DND-41 (cell line): ENCODE measurements at places on chromosomes 12 and 14.

- no peak overlapping the region for H3K4me3 ChIP-seq
- H3K27ac ChIP-seq = no peak overlapping the region
- H3K27me3 ChIP-seq = no peaks in the 10 kb centered on the region
- H3K4me1 ChIP-seq = no peaks in the 10 kb centered on the region
Measured at GRCh38 chr12:29795715-29796114, 12.0 kb upstream of the TMTC1 start.

DNA sequence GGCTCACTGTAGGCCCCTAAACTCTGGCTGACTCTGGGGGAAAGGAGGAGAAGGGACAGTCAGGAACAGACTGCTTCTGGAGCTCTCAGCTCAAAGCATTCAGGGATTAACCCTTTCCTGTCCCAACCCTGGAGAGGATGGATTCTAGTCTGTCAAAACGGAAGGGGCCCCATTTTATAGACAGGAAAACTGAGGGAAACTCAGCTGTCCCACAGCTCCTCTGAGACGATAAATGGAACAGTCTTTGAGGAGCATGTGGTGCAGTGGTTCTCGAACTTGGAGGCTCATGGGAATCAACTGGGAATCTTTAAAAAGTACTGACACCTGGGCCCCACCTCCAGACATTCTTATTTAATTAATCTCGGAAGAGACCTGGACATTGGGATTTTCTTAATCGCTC is 23.7 kb downstream of the SRRM4 start:
- H3K4me1 ChIP-seq = no peaks in the 10 kb centered on the region
- H3K27ac ChIP-seq = no peak overlapping the region
- H3K36me3 ChIP-seq = no peaks in the 10 kb centered on the region
- DNase-seq = no peak

GRCh38 chr12:131521326-131521725 is 189.6 kb upstream of the SFSWAP start:
- no peak overlapping the region for H3K27ac ChIP-seq
- no peaks in the 10 kb centered on the region for H3K4me1 ChIP-seq
- H3K4me3 ChIP-seq = no peak overlapping the region
- no peaks in the 10 kb centered on the region for H3K36me3 ChIP-seq
- no peak for DNase-seq

GRCh38 chr14:67319142-67319541 is 40.5 kb downstream of the ATP6V1D start:
- no peak for DNase-seq
- no peak overlapping the region for H3K27ac ChIP-seq
- H3K4me3 ChIP-seq = no peak overlapping the region
- H3K36me3 ChIP-seq = peaks cover 35% of the 10 kb centered on the region; the same call in 1 of the 2 replicates
- no peaks in the 10 kb centered on the region for H3K4me1 ChIP-seq

GRCh38 chr14:92684801-92685560 is 63.4 kb downstream of the LGMN start:
- no peaks in the 10 kb centered on the region for H3K36me3 ChIP-seq
- no peak for DNase-seq
- no peaks in the 10 kb centered on the region for H3K27me3 ChIP-seq

DNA sequence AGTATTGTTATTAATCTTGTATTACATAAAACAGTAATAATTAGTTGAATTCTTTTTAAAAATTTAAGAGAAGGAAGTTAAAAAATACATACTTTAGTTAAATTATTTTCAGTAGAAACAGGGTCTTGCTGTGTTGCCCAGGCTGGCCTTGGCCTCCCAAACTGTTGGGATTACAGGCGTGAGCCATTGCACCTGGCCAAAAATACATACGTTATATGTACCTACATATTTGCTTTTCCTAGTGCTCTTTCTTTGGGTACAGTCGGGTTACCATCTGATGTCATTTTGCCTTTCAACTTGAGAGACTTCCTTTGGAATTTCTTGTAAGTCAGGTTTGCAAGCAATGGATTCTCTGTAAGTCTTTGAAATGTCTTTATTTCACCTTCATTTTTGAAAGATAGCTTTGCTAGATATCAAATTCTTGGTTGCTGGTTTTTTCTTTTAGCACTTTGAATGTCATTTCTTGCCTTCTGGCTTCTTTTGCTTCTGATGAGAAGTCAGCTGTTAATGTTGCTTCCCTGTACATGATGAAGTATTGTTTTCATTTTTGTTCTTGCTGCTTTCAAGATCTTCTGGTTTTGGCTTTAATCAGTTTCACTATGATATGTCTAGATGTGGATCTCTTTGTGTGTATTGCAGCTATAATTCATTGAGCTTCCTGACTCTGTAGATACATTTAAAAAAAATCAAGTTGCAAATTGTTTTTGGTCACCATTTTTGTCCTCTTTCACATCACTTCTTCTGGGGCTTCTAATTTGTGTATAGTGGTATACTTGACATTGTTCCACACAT is 84.4 kb downstream of the SPATS2 start:
- no peak overlapping the region for H3K27ac ChIP-seq
- no peak overlapping the region for H3K4me3 ChIP-seq
- H3K4me1 ChIP-seq = no peaks in the 10 kb centered on the region
- no peaks in the 10 kb centered on the region for H3K36me3 ChIP-seq
- no peaks in the 10 kb centered on the region for H3K27me3 ChIP-seq

- no peaks in the 10 kb centered on the region for H3K4me1 ChIP-seq
- no peaks in the 10 kb centered on the region for H3K36me3 ChIP-seq
- H3K27ac ChIP-seq = no peak within 1 kb of the TSS
- DNase-seq = no peak
- H3K27me3 ChIP-seq = peaks cover 16% of the 10 kb centered on the region
Measured at GRCh38 chr12:13044002-13044905, at the start of gene FAM234B. Gene FAM234B, plus strand, starts transcription at chr12:13044381. Its CDS starts 23 bp downstream, at chr12:13044404.

GRCh38 chr14:32201193-32201815 is 541 bp upstream of the RNU6-7 start:
- H3K36me3 ChIP-seq = no peaks in the 10 kb centered on the region
- peak; percentile 51 for DNase-seq
- H3K4me3 ChIP-seq = peak overlapping the region; percentile 32; the same call in 1 of the 2 replicates
- no peak overlapping the region for H3K27ac ChIP-seq
- H3K27me3 ChIP-seq = peaks cover 45% of the 10 kb centered on the region

- no peak overlapping the region for H3K27ac ChIP-seq
- H3K4me1 ChIP-seq = no peaks in the 10 kb centered on the region
- H3K4me3 ChIP-seq = no peak overlapping the region
- DNase-seq = no peak
- H3K27me3 ChIP-seq = peaks cover 10% of the 10 kb centered on the region
Measured at GRCh38 chr14:20934148-20934762, 21.0 kb upstream of the RNASE2 start.

GRCh38 chr12:75631831-75632230 is 120.4 kb upstream of the KRR1 start:
- no peaks in the 10 kb centered on the region for H3K27me3 ChIP-seq
- H3K4me3 ChIP-seq = no peak overlapping the region
- H3K4me1 ChIP-seq = peaks cover 15% of the 10 kb centered on the region
- H3K36me3 ChIP-seq = no peaks in the 10 kb centered on the region
- H3K27ac ChIP-seq = no peak overlapping the region

DNA sequence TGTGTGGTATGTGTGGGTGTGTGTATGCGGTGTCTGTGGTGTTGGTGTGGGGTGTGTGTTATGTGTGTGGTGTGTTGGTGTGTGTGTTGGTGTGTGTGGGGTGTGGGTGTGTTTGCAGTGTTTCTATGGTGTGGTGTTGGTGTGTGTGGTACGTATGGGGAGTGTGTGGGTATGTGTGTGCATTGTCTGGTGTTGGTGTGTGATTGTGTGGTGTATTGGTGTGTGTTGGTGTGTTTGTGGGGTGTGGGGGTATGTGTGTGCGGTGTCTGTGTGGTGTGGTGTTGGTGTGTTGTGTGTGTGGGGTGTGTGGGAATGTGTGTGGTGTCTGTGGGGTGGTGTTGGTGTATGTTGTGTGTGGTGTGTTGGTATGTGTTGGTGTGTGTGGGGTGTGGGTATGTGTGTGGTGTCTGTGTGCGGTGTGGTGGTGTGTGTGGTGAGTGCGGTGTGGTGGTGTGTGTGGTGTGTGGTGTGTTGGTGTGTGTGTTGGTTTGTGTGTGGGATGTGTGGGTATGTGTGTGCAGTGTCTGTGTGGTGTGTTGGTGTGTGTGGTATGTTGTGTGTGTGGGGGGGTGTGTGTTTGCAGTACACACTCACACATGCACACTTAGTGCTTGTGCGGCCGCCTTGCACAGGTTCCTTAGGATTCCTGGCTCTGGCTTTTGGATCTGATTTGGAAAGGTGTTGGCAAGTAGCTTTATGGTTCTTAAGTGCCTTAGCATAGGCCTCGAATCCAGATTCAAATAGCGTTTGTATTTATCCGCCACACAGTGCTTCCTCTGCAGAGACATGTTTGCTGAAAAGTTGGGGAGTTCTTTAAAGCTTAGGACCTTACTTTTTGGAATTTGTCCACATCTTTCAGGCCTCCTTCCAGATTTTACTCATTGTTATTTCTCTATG is 16.4 kb downstream of the MLXIP start:
- peaks cover 16% of the 10 kb centered on the region for H3K4me1 ChIP-seq
- no peaks in the 10 kb centered on the region for H3K27me3 ChIP-seq
- peak overlapping the region; percentile 13; the same call in 1 of the 2 replicates for H3K27ac ChIP-seq
- DNase-seq = no peak

- H3K27ac ChIP-seq = no peak overlapping the region
- no peak overlapping the region for H3K4me3 ChIP-seq
- no peak for DNase-seq
- H3K36me3 ChIP-seq = no peaks in the 10 kb centered on the region
- H3K4me1 ChIP-seq = no peaks in the 10 kb centered on the region
Measured at GRCh38 chr14:88863167-88863566, 38.7 kb downstream of the TTC8 start.

DNA sequence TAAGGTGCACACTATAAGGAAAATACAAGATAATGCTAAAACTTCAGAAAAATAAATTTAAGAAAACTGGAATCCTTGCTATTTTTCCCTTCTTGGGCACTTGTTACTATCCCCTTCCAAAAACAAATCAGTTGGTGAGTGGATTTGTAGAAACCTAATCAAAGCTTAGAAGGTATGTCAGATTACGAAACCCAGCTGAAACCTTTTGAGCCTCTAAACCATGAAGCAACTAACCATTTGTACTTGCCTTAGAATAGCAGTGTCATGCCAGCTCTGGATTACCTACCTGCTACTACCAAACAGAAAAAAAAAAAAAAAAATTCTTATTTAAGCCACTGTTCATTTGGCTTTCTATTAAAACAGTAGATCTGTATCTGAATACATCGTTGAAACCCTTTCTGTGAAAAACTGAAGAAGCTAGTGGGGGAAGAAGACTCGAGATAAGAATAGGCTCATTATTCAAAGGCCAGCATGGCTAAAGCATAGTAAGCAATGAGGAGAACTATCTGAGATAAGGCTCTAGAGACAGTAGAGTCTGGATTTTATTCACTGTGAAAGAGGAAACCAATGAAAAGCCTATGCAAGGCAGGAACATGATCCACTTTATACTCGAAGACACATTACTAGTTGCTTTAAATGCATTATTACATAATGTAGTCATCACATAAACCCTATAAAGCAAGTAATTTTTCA is 30.2 kb downstream of the OSBPL8 start:
- no peak for DNase-seq
- no peak overlapping the region for H3K4me3 ChIP-seq
- H3K27ac ChIP-seq = no peak overlapping the region
- H3K4me1 ChIP-seq = no peaks in the 10 kb centered on the region
- H3K36me3 ChIP-seq = no peaks in the 10 kb centered on the region; the same call in 1 of the 2 replicates
- H3K27me3 ChIP-seq = no peaks in the 10 kb centered on the region

- no peaks in the 10 kb centered on the region for H3K27me3 ChIP-seq
- no peaks in the 10 kb centered on the region for H3K4me1 ChIP-seq
- no peaks in the 10 kb centered on the region for H3K36me3 ChIP-seq
Measured at GRCh38 chr12:127690161-127690560, 576.8 kb upstream of the TMEM132C start.

- H3K27ac ChIP-seq = no peak overlapping the region
- no peaks in the 10 kb centered on the region for H3K36me3 ChIP-seq
- no peaks in the 10 kb centered on the region for H3K4me1 ChIP-seq
- H3K4me3 ChIP-seq = no peak overlapping the region
- no peaks in the 10 kb centered on the region for H3K27me3 ChIP-seq
Measured at GRCh38 chr12:32868885-32869284, 27.7 kb downstream of the PKP2 start.

- no peak for DNase-seq
- H3K4me1 ChIP-seq = peaks cover 4% of the 10 kb centered on the region
- no peak overlapping the region for H3K4me3 ChIP-seq
Measured at GRCh38 chr12:11584221-11584855, 65.1 kb upstream of the ETV6 start.

GRCh38 chr12:92938018-92938417 is 8.9 kb upstream of the EEA1 start:
- no peak overlapping the region for H3K4me3 ChIP-seq
- no peaks in the 10 kb centered on the region for H3K27me3 ChIP-seq
- DNase-seq = no peak
- H3K36me3 ChIP-seq = no peaks in the 10 kb centered on the region
- no peak overlapping the region for H3K27ac ChIP-seq

DNA sequence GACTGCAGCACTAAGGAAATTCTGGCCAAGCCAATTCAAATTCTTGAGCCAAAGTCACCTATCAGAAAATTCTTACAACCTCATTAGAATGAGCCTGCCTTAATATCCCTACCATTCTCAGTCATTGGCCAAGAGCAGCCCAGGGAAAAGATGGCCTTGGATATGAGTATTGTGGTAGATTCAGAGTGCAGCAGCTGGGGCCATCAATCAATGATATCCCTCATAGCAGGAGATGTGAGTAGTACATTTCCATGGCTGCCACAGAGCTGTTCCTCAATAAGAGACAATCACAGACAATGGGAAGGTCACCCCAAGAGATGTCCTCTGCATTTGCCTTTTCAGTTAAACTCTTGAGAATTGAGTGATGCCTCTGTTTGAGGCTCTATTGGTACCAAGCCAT is 161.6 kb downstream of the DYRK2 start:
- no peak overlapping the region for H3K4me3 ChIP-seq
- H3K4me1 ChIP-seq = peaks cover 8% of the 10 kb centered on the region
- H3K27me3 ChIP-seq = no peaks in the 10 kb centered on the region
- H3K36me3 ChIP-seq = no peaks in the 10 kb centered on the region
- H3K27ac ChIP-seq = no peak overlapping the region
- no peak for DNase-seq

GRCh38 chr12:108560321-108560721 is 652 bp downstream of the SART3 start:
- H3K4me3 ChIP-seq = peak overlapping the region; percentile 88
- peaks cover 56% of the 10 kb centered on the region for H3K36me3 ChIP-seq
- DNase-seq = no peak
- H3K27me3 ChIP-seq = no peaks in the 10 kb centered on the region

- no peak overlapping the region for H3K27ac ChIP-seq
- H3K4me1 ChIP-seq = no peaks in the 10 kb centered on the region
- no peaks in the 10 kb centered on the region for H3K27me3 ChIP-seq
- no peak overlapping the region for H3K4me3 ChIP-seq
- no peak for DNase-seq
Measured at GRCh38 chr14:42719391-42719790, 1112.7 kb downstream of the LRFN5 start.

DNA sequence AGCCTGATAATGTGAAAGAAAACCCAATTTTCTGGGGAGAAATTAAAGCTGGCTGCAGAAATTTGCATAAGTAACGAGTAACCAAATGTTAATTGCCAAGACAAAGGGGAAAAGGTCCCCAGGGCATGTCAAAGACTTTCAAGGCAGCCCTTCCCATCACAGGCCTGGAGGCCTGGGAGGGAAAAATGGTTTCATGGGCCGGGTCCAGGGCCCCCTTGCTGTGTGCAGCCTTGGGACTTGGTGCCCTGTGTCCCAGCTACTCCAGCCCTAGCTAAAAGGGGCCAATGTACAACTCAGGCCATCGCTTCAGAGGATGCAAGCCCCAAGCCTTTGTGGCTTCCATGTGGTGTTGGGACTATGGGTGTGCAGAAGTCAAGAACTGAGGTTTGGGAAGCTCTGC is 96.5 kb downstream of the PPP1R12A start:
- no peak overlapping the region for H3K4me3 ChIP-seq
- H3K4me1 ChIP-seq = peaks cover 3% of the 10 kb centered on the region; the same call in 1 of the 2 replicates
- H3K36me3 ChIP-seq = peaks cover 57% of the 10 kb centered on the region
- H3K27me3 ChIP-seq = no peaks in the 10 kb centered on the region

- no peak within 1 kb of the TSS for H3K4me3 ChIP-seq
- peaks cover 17% of the 10 kb centered on the region for H3K4me1 ChIP-seq
- DNase-seq = no peak
- H3K27ac ChIP-seq = no peak within 1 kb of the TSS
- H3K36me3 ChIP-seq = no peaks in the 10 kb centered on the region
Measured at GRCh38 chr12:54300732-54301427, at the start of gene NFE2. Gene NFE2, minus strand, starts transcription at chr12:54301015. Its CDS starts 5,767 bp downstream, at chr12:54295248.
